GM23248 (cell line): ENCODE measurements at places on chromosomes 2 and 18. TPM values are rescaled to one million over a fixed set of nuclear protein-coding genes. Genes with fewer than 3 reads are reported as not detected.

Gene LOXHD1
- not detected in 2 replicates for total RNA-seq

Gene SPC25
- 3.4 and 3.7 TPM in 2 replicates for total RNA-seq

GRCh38 chr2:200417366-200417765, 92.5 kb downstream of the KCTD18 start:
- H3K27ac ChIP-seq, result no peak overlapping the region
- no peaks in the 10 kb centered on the region for H3K27me3 ChIP-seq
- H3K4me1 ChIP-seq, result peaks cover 9% of the 10 kb centered on the region; the same call in 1 of the 2 replicates
- no peak for DNase-seq
- H3K36me3 ChIP-seq, result peaks cover 40% of the 10 kb centered on the region
- H3K4me3 ChIP-seq, result no peak overlapping the region

- H3K27ac ChIP-seq, result no peak overlapping the region
- H3K4me1 ChIP-seq, result peaks cover 16% of the 10 kb centered on the region
- no peaks in the 10 kb centered on the region for H3K27me3 ChIP-seq
- H3K36me3 ChIP-seq, result no peaks in the 10 kb centered on the region
- no peak overlapping the region for H3K4me3 ChIP-seq
- no peak for DNase-seq
Observed at GRCh38 chr2:238510911-238511613, 84.3 kb downstream of the ASB1 start.

DNA sequence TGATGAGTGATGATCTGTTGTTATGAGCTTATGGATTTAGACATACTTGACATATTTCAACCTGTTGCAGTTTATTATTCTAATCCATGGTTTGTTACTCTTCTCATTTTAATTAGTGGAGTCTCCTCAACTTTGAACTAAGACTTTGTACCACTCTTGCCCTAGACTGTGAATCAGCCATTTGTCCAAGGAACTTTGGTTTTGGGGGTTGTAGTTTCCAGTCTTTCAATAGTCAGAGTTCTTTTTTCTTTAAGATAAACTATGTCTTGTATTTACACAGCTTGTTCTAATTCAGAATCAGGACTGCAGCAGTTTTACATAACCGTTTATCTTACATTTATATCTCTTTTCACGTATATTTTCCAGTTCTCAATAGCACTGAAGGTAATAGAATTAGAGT, 133.6 kb downstream of the GULP1 start:
- no peak overlapping the region for H3K4me3 ChIP-seq
- H3K27me3 ChIP-seq, result no peaks in the 10 kb centered on the region
- no peaks in the 10 kb centered on the region for H3K36me3 ChIP-seq
- H3K27ac ChIP-seq, result no peak overlapping the region

- H3K27ac ChIP-seq, result no peak overlapping the region
- DNase-seq, result peak; percentile 82
- H3K36me3 ChIP-seq, result no peaks in the 10 kb centered on the region
- peaks cover 32% of the 10 kb centered on the region for H3K4me1 ChIP-seq
- H3K27me3 ChIP-seq, result no peaks in the 10 kb centered on the region
Observed at GRCh38 chr2:69692424-69692823, 48.9 kb upstream of the AAK1 start.

DNA sequence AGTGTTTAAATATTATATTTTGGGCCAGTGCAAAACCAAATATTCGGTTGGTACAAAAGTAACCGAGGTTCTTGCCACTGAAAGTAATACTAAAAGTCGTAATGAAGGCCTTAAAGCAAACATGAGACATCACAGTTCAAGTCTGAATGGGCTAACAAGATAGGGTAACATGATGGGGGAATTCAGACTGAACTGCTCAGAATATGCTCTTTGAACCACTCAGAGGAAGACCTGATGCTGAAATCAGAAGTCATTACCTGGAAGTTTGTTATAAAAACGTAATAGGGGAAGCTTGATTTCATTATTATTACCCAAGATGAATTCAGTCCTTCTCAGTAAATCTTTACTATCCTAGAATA, 26.6 kb downstream of the CDKL4 start:
- no peaks in the 10 kb centered on the region for H3K36me3 ChIP-seq
- no peak overlapping the region for H3K4me3 ChIP-seq
- no peak overlapping the region for H3K27ac ChIP-seq
- H3K27me3 ChIP-seq, result no peaks in the 10 kb centered on the region

- no peak for DNase-seq
- H3K4me3 ChIP-seq, result no peak overlapping the region
- no peaks in the 10 kb centered on the region for H3K4me1 ChIP-seq
- no peaks in the 10 kb centered on the region for H3K27me3 ChIP-seq
- H3K36me3 ChIP-seq, result no peaks in the 10 kb centered on the region
Observed at GRCh38 chr18:50674307-50674980, 114.6 kb downstream of the MAPK4 start.
